ENCODE measurements at places on chromosomes 3 and 15.

GRCh38 chr3:104526901-104527401 lies 839.8 kb upstream of the ALCAM start:
- DNase-seq = peak; percentile 16

DNA sequence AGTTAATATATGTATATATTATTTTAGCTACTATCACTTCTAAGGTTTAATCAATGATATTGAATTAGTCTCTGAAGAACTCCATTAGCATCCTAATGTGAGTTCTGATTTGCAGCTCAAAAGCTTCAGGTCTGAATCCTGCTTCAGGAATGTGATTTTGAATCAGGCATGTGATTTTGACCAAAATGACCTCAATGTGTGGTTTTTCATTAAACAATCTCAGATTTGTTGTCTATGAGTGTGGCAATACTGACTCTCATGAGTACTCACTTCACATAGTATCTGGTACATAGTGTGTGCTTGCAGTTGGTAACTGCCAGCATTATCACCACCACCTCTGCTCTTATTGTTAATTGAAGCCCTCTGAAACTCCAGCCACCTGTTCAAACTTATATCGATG lies 251.0 kb downstream of the KCNH8 start:
- DNase-seq = no peak

- DNase-seq = no peak
Observed at GRCh38 chr15:77354063-77354462, 65.8 kb downstream of the PEAK1 start.

GRCh38 chr15:47756872-47757271 lies 39.6 kb downstream of the SEMA6D start:
- peak; percentile 79 for DNase-seq

GRCh38 chr15:99137111-99137546 lies 32.2 kb downstream of the SYNM start:
- no peak for DNase-seq

GRCh38 chr3:105154692-105155091 lies 212.0 kb upstream of the ALCAM start:
- no peak for DNase-seq

DNA sequence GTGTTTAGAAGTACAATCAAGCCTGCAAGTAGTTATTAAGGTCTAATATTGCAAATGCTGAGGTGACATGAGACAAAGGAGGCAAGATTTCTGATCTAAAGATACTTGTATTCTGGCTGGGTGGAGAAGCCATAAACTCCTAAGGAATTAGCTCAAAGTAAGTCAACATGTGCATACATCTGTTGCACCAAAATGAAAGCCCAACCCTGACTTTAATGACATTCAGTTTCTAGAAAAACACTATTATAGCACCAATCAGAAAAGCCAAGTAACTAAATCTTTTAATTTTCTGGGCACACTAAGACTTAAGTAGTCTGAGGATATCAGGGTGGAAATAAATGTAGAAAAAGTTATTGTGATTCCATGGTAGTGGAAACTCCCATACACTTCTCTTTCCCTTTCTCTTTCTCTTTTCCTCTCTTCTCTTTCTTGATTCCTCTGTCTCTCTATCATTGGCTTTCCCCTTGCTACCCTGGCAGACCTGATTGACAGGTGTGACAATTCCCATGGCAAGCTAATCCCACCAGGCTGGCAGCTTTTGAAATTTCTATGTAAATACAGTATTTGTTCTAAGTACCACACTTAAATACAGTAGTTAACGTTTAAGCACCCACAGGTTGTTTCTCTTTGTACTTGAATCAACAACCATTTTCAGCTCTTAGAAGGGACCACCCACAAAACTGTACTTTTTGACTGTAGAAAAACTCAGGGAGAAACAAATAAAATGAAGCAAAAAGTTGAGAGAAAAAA lies 528.4 kb upstream of the SEMA6D start:
- DNase-seq = no peak

GRCh38 chr15:101264911-101265641 lies 12.2 kb downstream of the SELENOS start:
- DNase-seq = no peak

- peak; percentile 56 for DNase-seq
Observed at GRCh38 chr3:146550743-146551510, 6.5 kb upstream of the PLSCR1 start.

DNA sequence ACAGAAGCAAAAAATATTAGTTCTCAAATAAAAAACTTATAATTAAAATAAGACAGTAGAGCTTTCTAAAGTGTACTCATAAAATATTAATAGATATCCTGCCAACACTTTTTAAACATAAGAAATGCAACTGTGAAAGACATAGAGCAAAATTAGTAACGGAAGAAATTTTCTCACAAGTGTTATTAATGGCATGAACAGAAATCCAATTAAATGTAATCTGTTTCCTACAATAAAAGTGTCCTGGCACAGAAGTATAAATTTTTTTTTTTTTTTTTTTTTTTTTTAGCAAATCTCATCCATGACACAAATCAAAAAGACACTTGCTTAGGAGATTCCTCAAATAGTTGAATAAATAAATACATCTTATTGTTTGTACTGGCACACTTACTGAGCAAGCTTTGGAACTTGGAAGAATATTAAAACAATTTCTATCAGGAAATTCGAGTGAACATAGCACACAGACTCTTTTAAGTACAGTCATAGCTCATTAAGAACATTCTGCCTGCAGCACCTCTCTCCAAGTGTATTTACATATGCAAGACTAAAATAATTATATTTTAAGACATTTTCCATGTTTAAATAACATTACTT lies 227.2 kb upstream of the ROBO2 start:
- DNase-seq = no peak

Measured in RCC 7860 (cell line).